ENCODE measurements at places on chromosomes 2 and 18.
A peak's percentile ranks its signal among the peaks of the same experiment; 100 is the strongest.

GRCh38 chr2:19046986-19047780, 311.2 kb downstream of the OSR1 start:
- DNase-seq = no peak

DNA sequence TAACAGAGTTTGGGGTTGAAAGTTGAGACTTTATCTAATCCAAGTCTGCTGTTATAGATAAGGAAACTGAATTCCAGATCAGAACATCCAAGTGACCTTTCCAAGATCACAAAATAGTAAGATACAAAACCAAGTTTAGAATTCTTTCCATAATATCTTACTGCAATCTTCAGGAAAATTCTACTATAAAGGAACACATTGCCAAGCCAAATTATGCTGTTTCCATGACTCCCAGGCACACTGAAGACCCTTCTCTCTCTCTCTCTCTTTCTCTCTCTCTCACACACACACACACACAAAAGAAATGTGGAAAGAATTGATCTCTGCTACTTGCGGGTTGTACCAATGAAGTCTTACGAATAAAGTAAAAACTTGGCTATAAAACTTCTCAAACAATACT, 398.4 kb downstream of the METTL4 start:
- no peak for DNase-seq

- no peak for DNase-seq
These were observed 123.3 kb downstream of the CLIP4 start for GRCh38 chr2:29238497-29238896.

DNA sequence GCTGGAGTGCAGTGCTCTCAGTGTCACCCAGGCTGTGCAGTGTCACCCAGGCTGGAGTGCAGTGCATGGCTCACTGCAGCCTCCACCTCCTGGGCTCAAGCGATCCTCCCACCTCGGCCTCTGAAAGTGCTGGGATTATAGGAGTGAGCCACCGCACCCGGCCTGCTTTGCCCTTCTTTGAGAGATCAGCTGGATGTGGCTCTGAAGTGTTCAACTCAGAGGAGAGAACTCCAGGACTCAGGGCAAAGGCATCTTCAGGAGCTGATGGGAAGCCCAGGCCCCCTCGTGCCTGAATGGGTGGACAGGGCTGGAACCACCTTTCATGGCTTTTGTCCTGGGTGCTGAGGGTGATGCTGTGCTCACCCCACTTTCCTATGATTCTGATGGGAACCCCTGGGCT, 52.0 kb upstream of the HAAO start:
- no peak for DNase-seq

- DNase-seq = no peak
These were observed 897.6 kb downstream of the BCL11A start for GRCh38 chr2:59655809-59656208.

- DNase-seq = no peak
These were observed 70.0 kb downstream of the ABCA12 start for GRCh38 chr2:215068399-215068798.

GRCh38 chr2:223306371-223306770, 254.4 kb downstream of the KCNE4 start:
- DNase-seq = no peak

DNA sequence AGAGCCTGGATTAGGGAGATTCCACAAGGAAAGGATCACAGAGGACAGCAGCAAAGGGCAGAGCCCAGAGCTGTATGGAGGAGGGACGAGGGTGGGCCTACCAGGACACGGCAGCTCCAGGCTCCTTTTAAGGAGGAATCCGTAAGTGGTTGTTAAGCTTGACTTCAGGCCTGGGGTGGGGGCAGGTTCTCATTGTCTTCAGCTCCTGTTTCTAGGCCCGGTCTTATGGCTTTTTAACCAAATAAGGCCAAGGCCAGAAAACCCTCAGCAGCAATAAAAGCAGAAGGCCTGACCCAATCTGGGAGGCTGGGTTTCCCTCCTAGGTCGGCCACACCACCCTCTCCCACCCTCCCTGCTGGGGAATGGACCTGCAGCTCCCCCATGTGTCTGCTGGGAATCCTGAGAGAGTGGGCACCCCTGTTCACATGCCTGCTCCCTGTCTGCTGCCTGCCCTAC, 111.2 kb downstream of the PLB1 start:
- no peak for DNase-seq

- DNase-seq = peak; percentile 27
These were observed 17.9 kb downstream of the LCT start for GRCh38 chr2:135818937-135819610.

GRCh38 chr2:222703886-222704285, 32.4 kb downstream of the MOGAT1 start:
- no peak for DNase-seq

DNA sequence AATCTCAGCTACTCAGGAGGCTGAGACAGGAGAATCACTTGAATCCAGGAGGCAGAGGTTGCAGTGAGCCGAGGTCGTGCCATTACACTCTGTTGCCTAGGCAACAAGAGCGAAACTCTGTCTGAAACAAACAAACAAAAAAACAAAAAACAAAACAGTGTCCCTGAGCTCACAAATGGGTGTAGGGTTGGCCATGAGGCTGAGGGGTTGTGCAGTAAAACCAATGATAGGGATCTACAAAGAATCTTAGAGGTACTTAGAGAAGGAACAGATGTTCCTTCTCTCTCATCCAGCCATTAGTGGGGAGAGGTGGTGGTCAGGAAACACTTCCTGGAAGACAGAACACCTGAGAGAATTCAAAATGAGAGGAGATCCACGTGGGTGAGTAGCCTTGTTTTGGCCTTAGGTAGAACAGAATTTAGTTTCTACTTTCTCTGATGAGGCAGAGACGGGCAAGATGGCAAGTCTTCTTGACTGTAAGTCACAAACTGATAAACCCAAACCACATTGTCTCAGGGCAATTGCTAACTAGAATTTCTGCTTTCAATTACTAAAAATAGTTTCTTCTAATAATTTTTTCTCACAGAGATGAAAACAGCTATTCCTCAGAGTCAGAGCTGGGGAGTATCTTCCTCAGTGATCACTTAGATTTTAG, 61.5 kb upstream of the PPM1B start:
- no peak for DNase-seq

DNA sequence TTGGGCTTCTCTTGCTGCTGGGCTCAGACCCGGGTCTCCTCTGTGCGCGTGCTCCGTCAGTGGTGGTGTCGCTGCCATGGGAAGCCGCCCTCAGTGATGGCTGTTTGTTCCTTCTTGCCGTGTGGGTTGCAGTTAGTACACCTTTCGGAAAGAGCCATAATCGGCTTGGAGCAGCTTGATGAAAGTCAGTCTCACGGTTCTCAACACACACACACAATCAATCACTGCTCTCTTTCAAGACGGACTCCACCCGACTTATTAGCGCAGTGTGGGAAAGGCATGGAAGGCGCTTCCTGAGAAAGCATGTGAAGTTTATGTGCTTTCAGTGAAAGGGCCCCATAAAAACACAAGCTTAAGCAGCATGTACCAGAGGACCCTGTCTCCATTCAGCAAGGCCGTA, 64.1 kb downstream of the SOX11 start:
- DNase-seq = no peak

DNA sequence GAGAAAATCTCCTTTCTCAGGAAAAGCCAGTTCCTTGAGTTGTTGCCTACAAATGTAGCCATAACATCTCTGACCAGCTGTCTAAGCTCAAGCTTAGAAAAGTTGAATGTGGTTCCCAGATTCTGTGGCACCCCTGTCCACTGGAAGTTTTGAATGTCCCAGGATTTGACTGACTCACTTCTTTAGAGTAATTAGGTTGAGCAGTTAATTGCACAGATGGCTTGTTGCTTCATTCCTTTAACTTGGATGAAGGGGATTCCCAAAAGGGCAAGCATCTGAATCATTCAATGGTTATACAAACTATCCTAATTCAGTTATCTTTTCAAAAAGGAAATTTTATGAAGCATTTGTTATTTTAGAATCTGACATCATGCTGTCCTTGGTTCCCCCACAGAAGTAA, 374.7 kb downstream of the LNPK start:
- no peak for DNase-seq

DNA sequence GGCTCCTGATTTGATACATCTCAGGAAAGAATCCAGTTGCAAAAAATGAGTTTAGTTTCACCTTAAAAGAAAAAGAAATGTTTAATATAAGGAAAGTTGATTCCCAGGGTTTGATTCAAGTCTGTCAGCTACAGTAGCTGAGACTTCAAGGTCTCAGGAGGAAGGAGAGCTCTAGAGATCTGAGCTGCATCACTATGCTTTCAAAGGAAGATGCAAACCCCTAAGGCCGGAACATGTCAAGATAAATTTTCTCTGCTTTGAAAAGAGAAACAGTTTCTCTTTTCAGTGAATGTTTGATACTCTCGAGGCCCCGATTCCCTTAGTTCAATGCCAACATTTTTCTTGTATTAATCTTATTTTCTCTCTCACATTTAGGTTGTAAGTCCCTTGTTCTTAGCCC, 128.6 kb downstream of the RGPD3 start:
- DNase-seq = no peak

- no peak for DNase-seq
These were observed 308.8 kb downstream of the DCDC2C start for GRCh38 chr2:4012197-4012596.

DNA sequence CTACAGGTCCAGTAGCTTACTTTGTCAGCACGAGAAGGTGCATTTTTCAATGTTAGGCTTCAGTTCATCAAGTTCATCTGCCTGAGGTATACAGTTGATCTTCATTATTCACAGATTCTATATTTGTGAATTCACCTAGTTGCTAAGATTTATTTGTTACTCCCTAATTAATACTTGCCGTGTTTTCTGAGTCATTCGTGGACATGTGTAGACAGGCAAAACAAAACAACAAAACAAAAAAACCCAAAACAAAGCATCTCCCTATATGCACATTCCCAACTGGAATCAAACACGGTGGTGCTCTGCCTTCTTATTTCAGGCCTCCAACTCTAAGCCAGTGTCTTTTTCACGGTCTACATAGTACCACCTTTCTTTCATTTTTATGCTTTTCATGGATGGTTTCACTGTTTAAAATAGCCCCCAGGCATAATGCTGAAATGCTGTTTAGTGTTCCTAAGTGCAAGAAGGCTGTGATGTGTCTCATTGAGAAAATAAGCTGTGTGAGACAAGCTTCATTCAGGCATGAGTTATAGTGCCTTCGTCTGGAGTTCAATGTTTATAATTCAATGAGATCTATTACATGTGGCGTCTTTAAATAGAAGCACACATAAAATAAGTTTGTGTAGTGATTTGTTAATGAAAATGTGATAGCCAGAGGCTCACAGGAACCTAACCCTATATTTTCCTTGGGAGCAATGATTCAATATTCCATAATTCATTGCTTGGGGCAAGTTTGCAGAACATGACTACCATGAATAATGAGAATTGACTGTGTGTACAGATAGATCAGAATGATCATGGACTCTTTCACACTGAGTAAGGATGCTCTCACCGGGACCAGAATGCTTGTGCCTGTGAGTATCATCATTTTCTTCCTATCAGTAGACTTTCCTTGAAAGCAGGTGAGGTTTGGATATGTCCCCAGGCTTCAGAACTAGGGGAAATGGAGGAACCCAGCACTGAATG, 24.6 kb downstream of the ITGB6 start:
- no peak for DNase-seq

DNA sequence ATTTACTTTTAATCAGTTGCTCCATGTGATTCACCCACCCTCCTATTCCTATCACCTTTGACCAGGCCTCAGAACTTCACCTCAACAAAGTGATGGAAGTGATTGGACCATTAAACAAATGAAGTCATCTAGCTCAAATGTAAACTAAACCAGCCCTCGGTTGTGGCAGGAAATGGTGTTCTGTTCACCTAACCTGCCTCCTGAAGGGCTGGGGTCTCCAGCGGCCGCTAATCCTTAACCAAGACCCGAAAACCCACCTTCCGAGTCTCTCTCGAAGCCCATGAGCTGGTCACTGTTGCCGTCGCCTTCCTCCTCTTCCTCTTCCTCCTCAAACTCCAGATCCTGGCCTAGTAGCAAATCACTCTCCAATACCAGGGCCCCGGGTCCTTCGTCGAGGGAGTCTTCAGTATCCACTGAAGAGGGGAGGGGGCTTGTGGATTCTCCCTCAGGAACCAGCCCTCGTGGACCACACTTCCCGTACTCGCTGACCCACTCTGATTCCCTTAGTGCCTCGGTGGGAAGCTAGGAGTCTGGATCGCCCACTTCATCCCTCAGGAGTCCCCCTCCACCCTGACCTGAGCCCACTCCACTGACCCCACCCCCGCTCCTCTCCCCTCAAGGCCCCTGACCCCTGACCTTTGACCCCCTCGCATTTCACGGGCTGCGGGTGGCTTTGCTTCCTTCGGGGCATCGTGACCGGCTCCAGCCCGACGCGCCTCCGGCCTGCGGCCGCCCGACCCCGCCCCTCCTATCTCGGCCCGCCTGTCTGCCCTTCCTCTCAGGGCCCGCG, 503 bp downstream of the ZNF513 start:
- peak; percentile 37 for DNase-seq

DNA sequence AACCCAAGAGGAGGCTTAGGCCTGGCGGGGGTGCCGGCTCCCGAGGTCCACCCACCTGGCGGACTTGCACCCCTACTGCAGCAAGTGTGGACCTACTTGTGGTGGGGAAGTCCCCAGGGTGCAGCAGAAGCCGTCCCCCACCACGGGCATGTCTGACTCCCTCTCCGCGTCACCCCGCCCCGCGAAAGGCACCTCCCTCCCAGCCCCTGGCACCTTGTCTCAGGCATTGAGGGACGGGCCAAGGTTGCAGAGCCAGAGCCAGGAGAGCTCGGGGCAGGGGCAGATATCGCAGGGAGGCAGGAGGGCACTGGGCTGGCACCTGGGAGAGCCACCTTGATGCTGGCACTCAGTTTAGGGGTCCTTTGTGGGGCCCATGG, 19.0 kb downstream of the CROCC2 start:
- DNase-seq = no peak

GRCh38 chr2:105437708-105438103, 38.9 kb upstream of the FHL2 start:
- DNase-seq = no peak

DNA sequence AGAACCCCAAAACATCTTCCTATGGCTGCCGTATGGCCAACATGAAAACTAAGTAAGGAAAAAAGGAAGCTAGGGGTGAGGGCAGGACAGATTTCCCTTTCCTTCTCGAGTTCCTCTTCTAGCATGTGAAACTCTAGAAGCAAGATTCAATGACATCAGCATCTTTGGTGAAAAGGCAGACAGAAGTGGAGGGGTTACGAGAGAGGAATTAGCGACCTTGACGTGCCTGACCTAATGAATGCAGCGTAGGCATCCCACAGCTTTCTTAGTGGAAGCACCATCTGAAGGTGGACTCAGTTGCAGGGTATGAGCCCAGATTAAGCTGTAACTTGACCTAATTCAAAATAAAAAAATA, 47.9 kb upstream of the PELI1 start:
- no peak for DNase-seq

DNA sequence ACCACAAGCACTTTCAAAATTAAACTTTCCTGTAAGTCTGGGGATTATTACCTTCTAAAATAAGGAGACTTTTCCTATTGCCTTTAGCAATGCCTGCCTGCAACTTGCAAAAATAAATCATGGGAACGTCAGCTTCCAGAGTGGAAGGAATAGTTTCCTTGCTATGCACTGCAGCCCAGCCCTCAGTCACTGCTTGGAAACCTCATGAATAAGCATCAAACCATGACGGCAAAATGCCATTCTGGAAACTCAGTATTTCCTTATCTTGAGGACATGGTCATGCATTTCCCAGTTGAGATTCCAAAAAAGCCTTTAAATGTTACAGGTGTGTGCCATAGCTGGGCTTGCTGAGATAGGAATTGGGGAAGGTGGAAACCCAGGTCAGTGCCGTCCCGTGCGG, 84.2 kb upstream of the OTOS start:
- no peak for DNase-seq

GRCh38 chr2:165573534-165574461, 104.3 kb downstream of the CSRNP3 start:
- DNase-seq = no peak

Data from stimulated activated CD4-positive, alpha-beta T cell treated with anti-CD3 and anti-CD28 coated beads, Interleukin-4, amount 100 ng/mL, for 4 hours (primary cell).